ENCODE measurements at places on chromosomes 4 and X.
A peak's percentile ranks its signal among the peaks of the same experiment; 100 is the strongest.

DNA sequence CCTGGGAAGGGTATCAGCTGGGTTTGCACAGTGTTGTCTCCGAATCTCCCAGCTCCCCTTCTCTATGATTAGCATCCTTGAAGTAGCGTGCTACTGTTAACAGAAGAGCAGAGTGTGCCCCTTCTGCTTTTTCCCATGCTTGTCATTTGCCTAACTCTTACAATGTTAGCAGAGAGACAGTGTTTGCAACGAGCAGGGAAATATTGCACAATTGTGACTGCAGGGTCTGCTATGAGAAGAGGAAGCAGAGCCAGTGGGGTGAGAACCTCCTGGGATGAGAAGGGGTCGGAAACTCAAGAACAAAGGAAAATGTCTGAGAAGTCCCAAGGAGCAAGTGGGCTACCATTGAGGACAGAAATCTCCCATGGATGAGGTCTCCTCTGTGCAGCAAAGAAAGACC, 7.8 kb upstream of the CHRNA9 start:
- DNase-seq = no peak

GRCh38 chrX:13081395-13082205, 37.2 kb upstream of the FAM9C start:
- DNase-seq = no peak

DNA sequence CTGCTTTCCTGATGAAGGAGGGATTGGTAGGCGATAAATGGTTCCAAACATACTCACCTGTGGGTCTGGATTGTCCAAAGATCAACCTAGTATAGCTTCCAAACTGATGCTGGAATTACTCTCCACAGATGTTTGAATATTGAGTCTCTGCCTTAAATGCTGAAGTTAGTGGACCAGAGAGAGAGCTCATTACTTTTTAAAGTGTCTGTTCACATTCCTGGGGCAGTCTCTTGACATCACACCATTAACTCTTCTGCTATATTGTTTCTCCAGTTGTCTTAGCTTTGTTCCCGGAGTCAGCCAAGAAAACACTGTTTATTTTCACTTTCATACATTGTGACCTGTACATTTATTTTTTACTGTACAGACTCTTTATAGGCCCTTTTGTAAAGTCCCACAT, 35.4 kb downstream of the ARHGEF38 start:
- no peak for DNase-seq

DNA sequence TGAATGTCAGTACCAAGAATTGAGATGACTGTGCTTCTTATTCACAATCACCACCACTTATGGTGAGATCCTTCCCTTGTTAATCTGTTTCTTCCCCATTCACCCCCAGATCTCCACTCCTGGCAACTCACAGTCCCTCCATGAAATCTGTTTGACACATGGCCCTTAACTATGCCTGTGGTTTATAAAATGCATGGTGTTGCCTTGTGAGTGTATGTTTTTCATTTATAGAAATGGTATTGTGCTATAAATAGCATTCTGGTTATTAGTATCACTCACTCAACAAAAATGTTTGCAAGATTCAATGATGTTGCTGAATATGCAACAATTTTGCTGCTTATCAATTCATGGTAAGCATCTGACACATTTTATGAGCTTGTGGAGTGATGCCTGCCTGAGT, 131.0 kb downstream of the PRKX start:
- no peak for DNase-seq

GRCh38 chrX:10512258-10512657, 108.1 kb downstream of the MID1 start:
- no peak for DNase-seq

- no peak for DNase-seq
These were observed 1206.5 kb upstream of the PABPC4L start for GRCh38 chr4:135408109-135408508.

DNA sequence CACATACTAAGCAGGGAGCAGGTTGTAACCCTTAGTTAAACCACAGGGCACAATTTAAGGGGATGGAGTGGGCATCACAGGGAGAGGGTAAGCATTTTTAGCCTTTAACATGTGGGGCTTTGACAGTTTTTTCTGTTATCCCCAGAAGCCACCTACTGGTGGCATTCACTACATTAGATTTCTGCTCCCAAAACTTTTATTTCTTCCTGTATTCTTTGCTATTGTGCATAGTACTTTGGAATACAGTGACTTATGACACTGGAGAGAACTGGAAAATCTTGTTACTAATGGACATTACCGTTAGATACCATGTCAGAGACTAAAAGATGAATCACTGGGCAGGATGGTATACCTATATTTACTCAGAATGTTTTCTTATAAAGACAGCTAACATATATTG, 7.3 kb downstream of the TRIM75 start:
- no peak for DNase-seq

- peak; percentile 6 for DNase-seq
These were observed 81.9 kb upstream of the QRFPR start for GRCh38 chr4:121462660-121463261.

DNA sequence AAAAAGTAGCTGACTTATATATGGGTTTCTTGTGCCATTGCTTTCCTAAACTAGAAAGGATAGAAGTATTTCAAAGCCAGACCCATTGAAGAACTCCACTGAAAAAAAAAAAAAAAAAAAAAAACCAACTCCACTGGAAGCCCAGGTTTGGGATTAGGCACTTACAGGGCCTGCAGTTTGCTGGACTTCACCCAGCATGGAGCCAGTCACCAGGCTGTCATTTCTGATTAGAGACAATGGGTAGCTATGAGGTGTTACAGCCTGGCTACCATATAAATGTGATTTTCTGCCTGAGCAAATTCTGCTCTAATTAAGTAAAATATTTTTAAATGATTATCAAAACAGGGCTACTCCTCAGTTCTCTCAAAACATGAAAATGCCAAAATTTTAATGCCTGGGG, 49.5 kb downstream of the HS6ST2 start:
- no peak for DNase-seq

GRCh38 chr4:86971355-86971683, 36.5 kb downstream of the AFF1 start:
- DNase-seq = no peak

GRCh38 chr4:23889814-23890341, at the start of gene PPARGC1A:
PPARGC1A (minus strand) TSS chr4:23890047; CDS start chr4:23889957, 90 bp downstream.
- DNase-seq = no peak

DNA sequence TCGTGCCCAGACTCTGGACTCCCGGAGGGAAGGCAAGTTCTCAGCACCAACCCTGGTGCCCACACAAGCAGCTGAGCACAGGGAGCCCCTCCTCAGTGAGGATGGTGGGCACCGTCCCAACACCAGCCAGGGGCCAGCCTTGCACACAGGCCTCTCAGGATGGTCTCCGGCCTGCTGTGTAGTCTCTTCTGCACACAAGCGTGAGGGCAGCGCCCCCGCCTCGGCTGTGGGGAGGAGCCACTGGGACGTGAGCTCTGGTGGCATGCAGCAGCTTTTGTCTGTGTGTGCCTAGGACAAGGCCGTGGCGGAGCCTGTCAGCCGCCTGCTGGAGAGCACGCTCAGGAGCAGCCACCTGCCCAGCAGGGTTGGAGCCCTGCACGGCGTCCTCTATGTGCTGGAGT, 16.1 kb upstream of the MSANTD1 start:
- DNase-seq = no peak

- DNase-seq = no peak
These were observed 145.2 kb upstream of the SCML1 start for GRCh38 chrX:17592117-17592516.

- DNase-seq = no peak
These were observed 16.0 kb downstream of the XG start for GRCh38 chrX:2767631-2768455.

DNA sequence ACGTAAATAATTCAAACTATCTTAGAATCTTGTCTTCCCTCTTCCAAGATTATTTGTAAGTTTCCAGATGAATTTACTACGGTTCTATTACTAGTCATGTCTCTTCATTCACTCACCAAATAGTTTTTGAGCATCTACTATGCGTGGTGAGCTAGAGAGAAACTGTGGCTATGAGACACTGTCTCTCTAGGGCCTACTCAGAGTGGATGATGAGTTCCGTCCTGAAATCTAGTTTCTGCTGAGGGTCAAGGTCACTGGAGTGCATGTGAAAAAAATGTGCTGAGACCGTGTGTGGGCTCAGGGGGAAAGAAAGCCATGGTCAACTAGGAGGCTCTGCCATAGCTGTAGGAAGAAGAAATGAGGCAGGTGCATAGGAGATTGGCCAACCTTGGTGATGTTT, 320.2 kb upstream of the GATB start:
- no peak for DNase-seq

DNA sequence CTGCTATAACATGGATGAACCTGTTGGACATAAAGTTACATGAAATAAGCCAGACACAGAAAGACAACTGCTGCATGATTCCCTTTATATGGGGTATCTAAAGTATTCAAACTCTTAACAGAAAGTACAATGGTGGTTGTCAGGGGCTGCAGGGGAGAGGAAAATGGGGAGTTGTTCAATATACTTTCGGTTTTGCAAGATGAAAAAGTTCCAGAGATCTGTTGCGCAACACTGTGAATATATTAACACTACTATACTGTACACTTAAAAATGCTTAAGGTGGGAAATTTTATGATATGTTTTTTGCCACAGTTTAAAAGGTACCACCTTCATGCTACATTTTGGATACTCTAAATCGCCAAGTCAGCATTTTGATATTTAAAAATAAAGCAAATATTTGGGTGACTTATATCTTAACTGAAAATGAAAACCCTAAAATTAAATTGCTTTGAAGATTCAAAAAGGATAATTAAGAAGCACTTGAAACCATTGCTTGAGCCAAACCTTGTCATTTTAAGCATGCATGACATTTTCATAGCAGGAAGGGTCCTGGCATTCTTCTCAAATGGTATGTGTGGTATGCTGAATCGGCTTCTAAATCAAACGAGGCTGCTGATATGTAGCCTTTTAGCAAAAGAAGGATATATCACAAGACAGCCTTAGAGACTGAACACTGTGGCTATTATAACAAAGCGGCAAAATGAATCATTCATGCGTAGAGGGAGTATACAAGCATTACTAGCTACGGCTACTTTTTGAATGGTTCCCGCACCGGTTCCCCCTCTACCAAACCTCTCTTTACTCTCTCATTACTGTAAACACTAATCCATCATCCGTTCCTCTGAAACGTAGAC, 607.1 kb upstream of the DIPK2B start:
- DNase-seq = no peak

DNA sequence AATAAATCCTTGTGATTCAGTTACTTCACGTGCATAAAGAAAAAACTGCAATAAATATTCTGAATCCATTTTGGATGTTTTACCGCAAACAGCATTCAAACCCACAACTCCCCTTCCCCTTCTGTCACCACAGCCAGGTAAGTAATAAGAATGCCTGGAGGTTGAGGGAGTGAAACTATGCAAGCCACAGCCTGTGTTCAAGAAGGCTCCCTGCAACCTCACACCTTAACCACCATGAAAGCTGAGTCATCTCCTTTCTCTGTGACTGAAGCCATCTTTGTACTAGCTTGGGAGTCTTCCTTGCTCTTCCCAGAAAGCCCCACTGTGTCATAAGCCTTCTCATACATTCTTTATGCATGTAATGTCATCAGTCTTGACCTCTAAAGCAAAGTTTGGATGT, 297.0 kb upstream of the PUDP start:
- no peak for DNase-seq

- no peak for DNase-seq
These were observed 57.5 kb upstream of the GIMD1 start for GRCh38 chr4:106426069-106426468.

DNA sequence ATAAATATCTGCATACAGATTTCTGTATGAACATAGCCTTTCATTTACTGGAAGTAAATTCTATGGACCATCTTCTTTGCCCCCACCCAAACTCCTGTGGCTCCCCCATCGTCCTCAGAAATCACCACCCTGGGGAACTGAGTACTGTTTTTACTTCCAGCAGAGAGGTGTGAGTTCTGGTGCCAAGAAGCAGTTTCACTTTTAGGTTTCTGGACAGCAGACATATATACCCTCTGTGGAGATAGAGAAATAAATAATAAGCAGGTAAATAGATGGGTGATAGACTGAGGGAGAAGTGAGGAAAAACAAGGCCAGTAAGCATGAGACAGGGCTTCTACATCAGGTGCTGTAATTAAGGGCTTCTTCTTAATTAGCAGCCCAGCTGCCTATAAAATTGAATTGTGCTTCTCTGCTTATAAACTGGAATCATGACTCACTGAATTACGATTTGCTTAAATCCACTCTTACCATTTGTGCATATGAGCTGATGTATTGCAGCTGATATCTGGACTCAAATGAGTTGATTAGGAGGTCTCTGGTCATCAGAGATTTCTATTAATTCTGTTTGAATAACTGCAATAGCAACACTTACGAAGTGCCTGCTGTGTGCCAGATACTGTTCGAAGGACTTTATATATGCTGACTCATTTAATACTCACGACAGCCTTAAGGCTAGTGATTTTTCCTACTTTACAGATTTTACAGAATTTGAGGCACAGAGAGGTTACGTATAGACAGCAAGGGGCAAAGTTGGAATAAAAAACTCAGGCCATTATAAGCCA, 60.8 kb upstream of the DHX15 start:
- DNase-seq = no peak

DNA sequence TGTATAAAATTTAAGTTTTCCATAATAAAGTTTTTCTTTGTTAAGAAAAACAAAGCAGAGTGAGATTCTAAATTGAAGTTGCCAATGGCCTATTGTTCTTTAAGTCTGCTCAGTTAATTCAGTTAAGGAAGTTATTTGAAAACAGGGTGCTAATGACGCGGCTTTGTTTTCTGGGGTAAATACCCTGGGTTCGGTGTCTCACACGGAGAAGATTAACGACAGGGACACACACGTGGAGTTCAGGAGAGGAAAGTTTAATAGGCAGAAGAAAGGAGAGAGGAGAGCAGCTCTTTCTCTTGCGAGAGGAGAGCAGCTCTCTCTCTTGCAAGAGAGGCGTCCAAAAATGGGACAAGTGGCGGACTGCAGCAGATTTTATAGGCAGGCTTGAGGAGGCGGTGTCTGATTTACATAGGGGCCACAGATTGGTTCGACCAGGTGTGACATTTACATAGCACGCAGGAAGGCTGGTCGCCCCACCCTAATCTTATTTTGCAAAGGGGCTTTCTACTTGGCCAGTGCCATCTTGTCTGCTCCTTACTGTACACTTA, 9.6 kb downstream of the CA5B start:
- DNase-seq = no peak

GRCh38 chr4:64718091-64718490, 308.8 kb upstream of the TECRL start:
- DNase-seq = no peak

DNA sequence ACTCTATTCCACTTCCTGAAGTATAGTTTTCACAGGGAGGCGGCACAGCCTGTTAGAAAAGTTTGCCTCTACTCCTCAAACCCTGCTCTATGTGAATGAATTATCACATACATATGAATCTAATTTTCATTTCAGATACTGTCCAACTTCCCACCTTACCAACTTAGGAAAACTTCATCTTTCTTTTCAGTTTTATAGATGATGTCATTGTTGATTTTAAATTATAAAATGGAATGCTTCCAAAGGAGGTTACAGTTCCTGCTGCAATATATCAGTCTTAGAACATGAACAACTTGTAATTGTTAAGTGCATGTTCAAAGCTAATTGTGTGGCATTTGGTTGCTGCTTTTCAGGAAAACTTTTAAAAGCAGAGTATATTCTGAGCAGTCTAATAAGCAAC, 92.4 kb downstream of the NEUROG2 start:
- no peak for DNase-seq

- no peak for DNase-seq
These were observed 60.1 kb downstream of the GRIA2 start for GRCh38 chr4:157280673-157281072.

- no peak for DNase-seq
These were observed 24.9 kb downstream of the PALLD start for GRCh38 chr4:168521721-168522120.

Data from stimulated activated CD4-positive, alpha-beta T cell treated with anti-CD3 and anti-CD28 coated beads, Interleukin-12 subunit alpha, Interleukin-12 subunit beta, amount 100 ng/mL, for 48 hours (primary cell).